Aorta (tissue), 5 donors: ENCODE measurements at places on chromosomes 7 and 10.
A peak's percentile ranks its signal among the peaks of the same experiment; 100 is the strongest.

DNA sequence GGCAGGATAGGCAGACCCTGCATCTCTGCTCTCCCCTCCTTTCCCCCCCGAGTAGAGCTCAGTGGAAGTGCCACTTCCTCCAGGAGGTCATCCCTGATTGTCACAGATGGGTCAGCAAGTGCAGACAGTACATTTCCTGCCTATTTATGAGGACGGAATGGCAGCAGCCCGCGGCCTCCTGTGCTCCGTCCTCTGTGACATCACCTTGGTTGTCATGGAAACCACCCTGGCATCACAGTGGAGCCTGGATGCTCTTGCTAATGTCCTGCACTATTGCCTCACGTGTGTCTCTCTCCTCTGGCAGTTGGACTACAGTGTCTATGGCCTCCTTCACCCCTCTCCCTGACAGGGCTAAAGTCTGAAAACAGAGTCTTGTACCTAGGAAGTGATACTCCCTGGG, 148.6 kb downstream of the SH3PXD2A start:
- no peaks in the 10 kb centered on the region for H3K36me3 ChIP-seq
- no peak overlapping the region for H3K27ac ChIP-seq
- H3K4me1 ChIP-seq: no peaks in the 10 kb centered on the region
- no peak overlapping the region for H3K4me3 ChIP-seq

DNA sequence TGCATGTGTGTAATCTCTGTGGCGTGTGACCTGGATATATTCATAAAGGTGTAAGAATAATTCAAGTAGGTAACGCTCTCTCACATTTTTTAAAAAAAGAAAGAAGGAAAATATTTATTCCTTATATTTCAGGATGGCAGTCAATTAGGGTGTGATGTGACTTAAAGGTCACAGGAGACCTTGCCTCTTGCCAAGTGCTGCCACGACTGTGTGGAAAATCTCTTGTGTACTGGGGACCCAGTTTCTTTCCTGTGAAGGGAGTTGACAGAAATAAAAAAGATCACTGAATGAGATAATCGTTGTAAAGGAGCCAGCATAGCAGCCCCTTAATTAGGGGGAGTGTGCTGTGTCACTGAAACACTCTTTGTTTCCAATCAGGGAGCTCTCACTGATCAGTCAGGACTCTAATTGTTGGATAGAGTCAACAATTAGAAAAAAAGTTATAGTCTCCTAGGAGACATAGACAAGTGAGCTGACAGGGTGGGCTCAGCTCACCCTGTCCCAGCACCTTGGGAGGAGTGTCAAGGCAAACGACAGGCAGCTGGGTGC, 31.1 kb downstream of the PTPRE start:
- no peak overlapping the region for H3K27ac ChIP-seq
- no peak overlapping the region for H3K4me3 ChIP-seq
- no peaks in the 10 kb centered on the region for H3K4me1 ChIP-seq
- DNase-seq: no peak
- H3K27me3 ChIP-seq: no peaks in the 10 kb centered on the region
- no peaks in the 10 kb centered on the region for H3K36me3 ChIP-seq

DNA sequence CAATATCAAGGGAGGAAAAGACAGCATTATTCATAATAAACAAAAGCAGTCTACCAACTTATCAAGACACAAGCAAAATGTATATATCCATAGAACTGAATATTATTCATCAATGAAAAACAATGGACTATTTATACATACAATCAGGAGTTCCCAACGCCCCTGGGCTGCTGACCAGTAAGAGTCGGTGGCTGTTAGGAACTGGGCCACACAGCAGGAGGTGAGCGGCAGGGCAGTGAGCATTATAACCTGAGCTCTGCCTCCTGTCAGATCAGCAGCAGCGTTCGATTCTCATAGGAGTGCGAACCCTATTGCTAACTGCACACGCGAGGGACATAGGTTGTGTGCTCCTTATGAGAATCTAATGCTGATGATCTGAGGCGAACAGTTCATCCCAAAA, 71.7 kb upstream of the GPR22 start:
- no peak overlapping the region for H3K27ac ChIP-seq
- H3K36me3 ChIP-seq: no peaks in the 10 kb centered on the region
- DNase-seq: no peak

DNA sequence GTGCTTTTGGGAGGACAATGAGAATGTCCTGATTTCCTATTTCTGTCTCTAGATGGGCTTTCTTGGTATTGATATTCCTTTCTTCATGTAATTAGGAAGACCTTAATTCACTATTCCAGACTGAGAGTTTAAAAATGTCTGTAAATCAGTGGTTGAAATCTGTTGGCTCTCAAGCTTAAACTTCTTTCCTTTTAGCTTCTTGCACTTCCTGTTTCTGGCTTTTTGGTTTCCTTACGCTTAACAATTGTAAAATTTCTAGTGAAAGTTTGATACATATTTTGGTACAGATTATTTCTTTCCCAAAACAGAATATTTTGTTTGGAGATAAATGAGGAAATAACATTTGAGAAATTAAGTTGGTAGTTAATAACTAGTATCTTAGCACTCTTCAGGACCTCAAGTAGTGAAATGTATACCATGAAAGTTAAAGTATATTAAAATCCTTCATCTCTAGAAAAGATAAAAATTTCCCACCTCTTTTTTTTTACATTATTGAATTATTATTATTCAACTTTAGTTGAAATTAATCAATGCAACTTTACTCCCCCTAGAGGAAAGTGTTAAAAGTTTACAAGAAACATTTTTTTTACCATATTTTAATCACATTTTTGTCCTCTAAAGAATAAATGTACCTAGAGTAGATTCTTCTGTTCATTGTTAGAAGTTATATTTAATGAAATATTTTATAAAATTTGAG, 137.2 kb downstream of the PHTF2 start:
- no peak overlapping the region for H3K4me3 ChIP-seq
- no peaks in the 10 kb centered on the region for H3K4me1 ChIP-seq
- no peak for DNase-seq
- no peak overlapping the region for H3K27ac ChIP-seq
- H3K27me3 ChIP-seq: no peaks in the 10 kb centered on the region

DNA sequence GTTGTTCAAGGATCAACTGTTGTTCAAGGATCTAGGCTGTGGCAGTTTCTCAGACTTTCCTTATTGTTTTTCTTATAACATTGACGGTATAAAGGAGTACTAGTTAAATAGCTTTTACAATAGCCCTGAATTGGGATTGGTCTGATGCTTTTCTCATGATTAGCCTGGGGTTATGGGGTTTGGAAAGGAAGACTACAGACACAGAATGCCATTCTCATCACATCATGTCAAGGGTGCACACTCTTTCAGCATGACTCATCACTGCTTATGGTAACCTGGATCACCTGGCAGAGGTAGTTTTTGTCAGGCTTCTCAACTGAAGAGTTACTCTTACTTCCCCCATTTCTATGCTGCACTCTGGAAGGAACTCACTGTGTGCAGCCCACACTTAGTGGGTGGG, 194.2 kb upstream of the NPSR1 start:
- H3K27me3 ChIP-seq: no peaks in the 10 kb centered on the region
- DNase-seq: no peak
- no peaks in the 10 kb centered on the region for H3K36me3 ChIP-seq
- H3K4me3 ChIP-seq: no peak overlapping the region

DNA sequence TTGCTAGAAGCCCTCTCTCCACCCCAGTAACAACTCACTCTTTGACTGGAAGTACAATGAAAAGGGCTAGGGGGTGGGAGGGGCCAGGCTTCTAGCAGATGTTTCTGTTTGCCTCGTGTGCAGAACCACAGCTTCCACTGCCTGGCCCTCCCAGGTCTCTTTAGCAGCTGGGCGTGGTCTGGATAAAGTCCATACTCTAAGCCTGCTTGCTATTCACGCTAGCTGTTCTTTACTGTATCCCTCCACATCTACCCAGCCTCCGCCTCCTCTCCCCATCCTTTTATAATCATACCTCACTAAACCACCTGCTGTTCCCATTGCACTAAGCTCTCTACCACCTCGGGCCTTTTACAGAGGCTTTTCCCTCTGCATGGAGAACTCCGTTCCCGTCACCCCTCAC, 288.8 kb downstream of the CAMK1D start:
- no peak for DNase-seq
- no peaks in the 10 kb centered on the region for H3K4me1 ChIP-seq
- H3K36me3 ChIP-seq: no peaks in the 10 kb centered on the region
- no peak overlapping the region for H3K27ac ChIP-seq

DNA sequence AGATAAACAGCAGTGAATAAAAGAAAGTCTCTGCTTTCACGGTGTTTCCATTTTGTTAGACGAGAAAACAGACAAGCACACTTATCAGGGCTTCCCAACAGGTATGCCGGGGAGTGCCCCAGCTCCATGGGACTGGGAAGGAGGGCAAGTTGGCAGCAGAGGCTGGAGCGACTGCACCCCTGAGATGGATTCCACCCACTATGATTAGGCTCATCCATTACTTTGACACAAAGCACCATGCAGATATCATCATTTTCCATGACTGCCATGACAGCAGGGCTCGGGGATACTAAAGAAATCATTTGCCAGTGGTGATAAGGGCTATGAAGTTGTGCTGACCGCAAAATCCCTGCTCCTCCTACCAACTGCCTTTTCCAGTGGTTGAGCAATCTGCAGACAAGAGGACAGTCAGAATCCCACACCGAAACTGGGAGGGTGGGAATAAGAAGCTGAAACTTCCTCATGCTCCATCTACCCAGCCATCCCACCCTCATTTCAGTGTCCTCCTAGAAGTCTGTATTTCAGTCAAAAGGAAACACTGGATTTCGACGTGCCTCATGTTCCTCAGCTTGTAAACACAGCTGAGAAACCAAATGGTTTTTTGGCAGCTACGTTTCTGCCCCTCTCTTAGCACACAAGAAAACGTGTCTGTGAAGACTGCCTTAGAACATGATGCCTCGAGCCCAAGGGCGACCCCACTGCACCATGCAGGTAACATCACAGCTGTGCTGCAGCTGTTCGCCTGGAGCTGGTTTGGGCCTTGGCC, 15.5 kb downstream of the CREB3L2 start:
- no peaks in the 10 kb centered on the region for H3K36me3 ChIP-seq
- peaks cover 30% of the 10 kb centered on the region for H3K4me1 ChIP-seq
- no peak overlapping the region for H3K4me3 ChIP-seq

DNA sequence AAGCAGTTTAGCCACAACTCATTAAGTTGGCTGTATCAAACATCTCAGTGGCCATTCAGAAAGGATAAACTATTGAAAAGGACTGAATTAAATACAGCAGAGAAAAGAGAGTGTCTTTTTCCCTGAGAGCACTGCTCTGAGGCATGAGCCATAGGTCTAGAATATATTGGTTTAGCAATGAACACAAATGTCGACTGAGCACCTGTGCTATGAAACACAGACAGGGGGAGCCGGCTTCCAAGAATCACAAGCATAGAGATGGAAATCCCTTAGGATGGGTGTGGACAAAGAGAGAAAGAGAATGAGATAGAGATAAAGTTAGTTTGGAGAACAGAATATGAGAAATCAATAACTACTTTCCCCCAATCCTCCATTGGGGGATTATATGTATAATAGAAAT, 54.8 kb downstream of the DGKI start:
- H3K27ac ChIP-seq: no peak overlapping the region
- no peaks in the 10 kb centered on the region for H3K36me3 ChIP-seq

DNA sequence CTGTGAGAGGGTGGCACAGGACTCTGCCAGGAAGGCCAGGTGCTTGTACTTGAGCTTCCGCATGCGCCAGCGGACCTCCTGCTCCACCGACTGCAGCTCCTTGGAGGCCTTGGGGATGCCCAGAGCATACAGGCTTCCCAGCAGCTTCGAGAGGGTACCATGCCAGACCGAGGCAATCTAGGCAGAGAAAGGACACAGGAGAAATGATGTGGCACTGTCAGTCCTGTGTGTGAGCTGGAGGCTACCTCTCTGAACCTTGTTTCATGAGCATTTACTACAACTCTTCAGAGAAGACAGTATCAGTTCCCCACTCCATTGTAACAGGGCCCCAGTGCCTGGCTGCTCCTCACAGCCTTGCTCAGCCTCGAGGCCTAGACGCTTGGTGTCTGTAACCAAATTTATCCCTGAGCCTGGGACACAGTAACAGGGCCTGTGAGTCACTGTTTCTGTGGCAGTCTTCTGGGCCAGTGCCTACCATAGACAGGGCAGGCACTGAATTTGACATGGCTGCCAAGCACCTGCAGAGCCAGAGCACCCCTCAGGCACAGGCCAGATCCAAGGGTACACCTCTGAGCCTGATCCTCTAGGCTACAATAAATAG, 5.8 kb downstream of the TBRG4 start:
- H3K27ac ChIP-seq: no peak overlapping the region
- peak; percentile 47 for DNase-seq
- no peaks in the 10 kb centered on the region for H3K4me1 ChIP-seq
- peaks cover 20% of the 10 kb centered on the region for H3K36me3 ChIP-seq

GRCh38 chr10:32409741-32410140, 36.2 kb upstream of the CCDC7 start:
- no peak overlapping the region for H3K27ac ChIP-seq
- H3K4me1 ChIP-seq: no peaks in the 10 kb centered on the region
- no peak overlapping the region for H3K4me3 ChIP-seq
- H3K36me3 ChIP-seq: no peaks in the 10 kb centered on the region

- H3K4me3 ChIP-seq: peak overlapping the region; percentile 42
- H3K4me1 ChIP-seq: no peaks in the 10 kb centered on the region
- no peaks in the 10 kb centered on the region for H3K27me3 ChIP-seq
- peaks cover 4% of the 10 kb centered on the region for H3K36me3 ChIP-seq
- no peak overlapping the region for H3K27ac ChIP-seq
Observed at GRCh38 chr10:44974082-44974627, 4.5 kb downstream of the DEPP1 start.

GRCh38 chr10:3342771-3343170, 170.2 kb upstream of the PITRM1 start:
- H3K4me3 ChIP-seq: no peak overlapping the region
- H3K27ac ChIP-seq: no peak overlapping the region
- DNase-seq: no peak
- H3K36me3 ChIP-seq: no peaks in the 10 kb centered on the region
- H3K27me3 ChIP-seq: no peaks in the 10 kb centered on the region

- H3K4me1 ChIP-seq: no peaks in the 10 kb centered on the region
- no peaks in the 10 kb centered on the region for H3K27me3 ChIP-seq
- no peak overlapping the region for H3K27ac ChIP-seq
- H3K4me3 ChIP-seq: no peak overlapping the region
- no peak for DNase-seq
Observed at GRCh38 chr10:112126172-112126571, 57.4 kb downstream of the GPAM start.

GRCh38 chr10:25753776-25754175, 180.3 kb upstream of the MYO3A start:
- H3K4me3 ChIP-seq: no peak overlapping the region
- DNase-seq: no peak
- H3K36me3 ChIP-seq: no peaks in the 10 kb centered on the region
- H3K27ac ChIP-seq: no peak overlapping the region
- H3K4me1 ChIP-seq: no peaks in the 10 kb centered on the region
